ENCODE measurements at places on chromosomes 3 and 15.

GRCh38 chr3:72018343-72018984, 233.5 kb upstream of the PROK2 start:
- no peak for DNase-seq

DNA sequence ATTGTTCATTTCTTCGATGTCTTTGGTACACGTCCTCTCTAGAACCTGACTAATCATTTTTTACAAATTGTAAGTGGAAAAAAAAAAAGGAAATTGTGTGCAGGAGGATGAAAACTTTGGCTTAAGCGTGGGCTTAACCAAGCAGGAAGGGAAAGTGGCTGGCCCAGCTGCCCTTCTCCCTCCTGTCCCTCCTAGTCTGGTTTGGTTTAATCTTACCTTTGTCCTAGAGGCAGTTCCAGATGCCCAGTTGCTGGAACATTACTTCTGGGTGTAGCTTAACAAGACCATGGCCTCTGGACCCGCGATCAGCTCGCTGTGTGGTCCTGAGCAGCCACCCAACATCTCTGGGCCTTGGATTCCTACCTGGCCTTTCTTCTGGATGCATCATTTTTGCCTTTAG, 15.4 kb downstream of the PAQR5 start:
- DNase-seq = no peak

- no peak for DNase-seq
Observed at GRCh38 chr15:67826717-67827561, 1.6 kb downstream of the SKOR1 start.

DNA sequence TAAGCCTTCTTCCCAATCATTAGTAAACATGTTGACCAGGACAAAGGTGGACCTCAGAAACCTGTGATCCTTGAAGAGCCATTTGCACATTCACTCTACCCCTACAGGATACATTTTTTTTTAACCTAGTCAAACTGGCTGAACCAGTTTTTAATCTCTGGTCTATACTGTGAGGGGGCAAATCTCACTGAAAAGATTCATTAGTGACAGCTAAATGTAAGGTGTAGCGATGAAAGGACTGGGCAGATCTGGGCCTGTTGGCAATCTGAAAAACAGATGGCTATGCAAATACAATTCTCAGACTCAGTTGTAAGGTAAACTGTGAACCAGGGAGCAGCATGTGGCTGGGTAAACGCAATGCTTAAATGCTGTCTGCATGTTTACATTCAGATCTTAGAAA, 75.6 kb upstream of the SNTN start:
- no peak for DNase-seq

GRCh38 chr3:11060500-11061251, 68.1 kb downstream of the SLC6A1 start:
- DNase-seq = no peak
